ENCODE measurements at places on chromosomes 11 and 22.

GRCh38 chr11:73404048-73404447 lies 27.8 kb downstream of the RELT start:
- DNase-seq = peak; percentile 45

GRCh38 chr22:43008921-43009320 lies 6.0 kb downstream of the PACSIN2 start:
- DNase-seq = no peak

GRCh38 chr11:74685905-74686304 lies 45.3 kb downstream of the CHRDL2 start:
- DNase-seq = no peak

GRCh38 chr11:83448686-83449085 lies 162.5 kb upstream of the CCDC90B start:
- DNase-seq = no peak

- DNase-seq = no peak
These were observed 86.3 kb upstream of the BLID start for GRCh38 chr11:122202161-122202950.

GRCh38 chr11:97290464-97291041 lies 900.7 kb downstream of the JRKL start:
- DNase-seq = no peak

- DNase-seq = no peak
These were observed 24.3 kb downstream of the RPL27A start for GRCh38 chr11:8706673-8707432.

GRCh38 chr11:86782742-86783141 lies 17.6 kb upstream of the PRSS23 start:
- no peak for DNase-seq

- no peak for DNase-seq
These were observed 8.3 kb downstream of the SF3A1 start for GRCh38 chr22:30348404-30348803.

DNA sequence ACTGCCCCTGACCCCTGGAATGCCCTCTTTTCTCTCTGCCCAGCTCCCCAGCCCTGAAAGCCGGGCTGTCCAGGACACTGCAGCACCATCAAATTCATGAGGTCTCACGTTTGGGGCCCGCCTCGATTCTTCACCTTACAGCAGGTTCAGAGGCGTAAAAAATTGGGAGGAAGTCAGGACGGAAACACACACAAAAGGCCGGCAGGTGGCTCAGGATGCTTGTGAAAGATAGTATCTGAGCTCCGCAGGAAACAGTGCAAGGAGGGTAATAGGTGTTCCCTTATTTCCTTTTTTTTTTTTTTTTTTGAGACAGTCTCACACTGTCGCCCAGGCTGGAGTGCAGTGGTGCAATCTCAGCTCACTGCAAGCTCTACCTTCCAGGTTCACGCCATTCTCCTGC lies 4.1 kb downstream of the RFPL2 start:
- DNase-seq = no peak

Data from ACHN (cell line).